Stimulated activated CD8-positive, alpha-beta memory T cell treated with anti-CD3 and anti-CD28 coated beads, Interleukin-15, amount 100 ng/mL, for 4 hours (primary cell): ENCODE measurements at places on chromosomes 4 and X.

GRCh38 chr4:108270466-108271450 lies 102.0 kb upstream of the LEF1 start:
- DNase-seq: no peak

GRCh38 chr4:99149426-99150019 lies 5.4 kb upstream of the ADH4 start:
- no peak for DNase-seq

GRCh38 chr4:118213101-118213500 lies 139.7 kb downstream of the PRSS12 start:
- no peak for DNase-seq

DNA sequence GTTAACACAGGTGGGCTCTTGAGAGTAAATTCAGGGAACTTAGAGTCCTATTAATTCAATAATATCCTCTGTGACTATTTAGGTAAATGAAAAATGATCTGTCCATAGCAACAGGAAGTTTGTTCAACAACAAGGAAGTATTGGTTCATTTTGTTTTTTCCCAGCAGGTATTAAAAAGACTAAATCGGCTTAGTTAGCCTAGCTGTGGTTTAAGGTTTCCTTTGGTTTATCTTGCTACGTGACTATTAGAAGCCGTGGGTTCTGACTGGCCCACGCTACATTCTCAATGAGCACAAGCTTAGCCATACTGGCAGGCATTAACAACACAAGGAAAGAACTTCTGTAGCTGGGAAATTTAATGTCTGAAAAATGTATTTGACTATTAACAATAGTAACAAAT lies 168.8 kb upstream of the HS3ST1 start:
- no peak for DNase-seq

- no peak for DNase-seq
Measured at GRCh38 chr4:105241451-105241850, 94.8 kb downstream of the TET2 start.

GRCh38 chr4:176981551-176981950 lies 188.8 kb upstream of the VEGFC start:
- no peak for DNase-seq

DNA sequence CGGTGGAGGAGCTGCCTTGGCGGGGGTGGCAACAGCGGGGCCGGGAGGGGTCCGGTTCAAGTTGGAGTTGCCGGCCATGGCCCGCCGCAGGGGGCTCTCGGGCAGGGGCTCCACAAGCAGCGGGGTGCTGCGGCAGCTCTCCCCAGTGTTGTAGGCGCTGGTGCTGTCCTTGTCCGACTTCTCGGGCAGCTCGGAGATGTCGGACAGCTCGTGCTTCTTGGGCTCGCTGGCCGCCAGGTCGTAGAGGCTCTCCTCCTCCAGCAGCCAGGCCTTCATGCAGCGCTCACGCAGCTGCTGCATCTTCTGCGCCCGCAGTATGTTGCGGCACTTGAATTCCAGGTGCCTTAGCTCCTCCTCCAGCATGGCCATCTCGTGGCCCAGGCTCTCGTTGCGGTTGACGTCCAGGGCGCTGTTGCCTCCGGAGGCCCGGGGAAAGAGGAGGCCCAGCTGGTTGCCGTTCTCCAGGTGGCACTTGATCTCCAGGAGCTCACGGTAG lies 9.7 kb downstream of the SSR4 start:
- DNase-seq: no peak

DNA sequence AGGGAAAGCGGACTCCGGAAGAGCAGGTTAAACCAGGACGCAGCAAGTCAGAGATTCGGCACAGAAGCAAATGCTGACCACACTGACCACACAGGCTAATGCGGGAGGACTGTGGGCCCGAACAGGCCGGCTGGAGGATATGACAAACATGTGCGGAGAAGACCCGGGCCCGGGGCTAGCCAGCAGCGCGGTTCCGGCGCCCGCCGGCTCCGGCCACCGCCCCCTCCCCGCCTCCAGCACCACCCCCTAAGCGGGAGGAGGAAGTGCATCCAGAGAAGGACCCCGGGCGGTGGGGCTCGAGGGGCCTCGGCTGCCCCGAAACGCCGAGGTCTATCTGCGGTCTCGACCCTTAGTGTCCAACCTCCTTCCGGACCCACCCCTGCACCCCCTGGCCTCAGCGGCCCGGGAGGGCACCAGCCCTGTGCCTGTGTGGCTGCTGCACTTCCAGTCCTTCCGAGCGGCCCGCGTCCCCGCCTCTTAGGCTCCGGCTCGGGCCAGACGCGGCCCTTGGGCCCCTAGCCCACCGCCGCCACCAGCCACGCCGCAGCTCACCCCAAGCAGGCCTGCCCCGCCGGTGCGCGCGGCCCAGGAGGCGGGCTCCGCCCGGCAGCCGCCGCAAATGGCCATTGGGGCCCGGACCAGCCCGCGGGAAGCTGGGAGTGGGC lies 2.1 kb downstream of the ELOVL6 start:
- peak; percentile 15 for DNase-seq

DNA sequence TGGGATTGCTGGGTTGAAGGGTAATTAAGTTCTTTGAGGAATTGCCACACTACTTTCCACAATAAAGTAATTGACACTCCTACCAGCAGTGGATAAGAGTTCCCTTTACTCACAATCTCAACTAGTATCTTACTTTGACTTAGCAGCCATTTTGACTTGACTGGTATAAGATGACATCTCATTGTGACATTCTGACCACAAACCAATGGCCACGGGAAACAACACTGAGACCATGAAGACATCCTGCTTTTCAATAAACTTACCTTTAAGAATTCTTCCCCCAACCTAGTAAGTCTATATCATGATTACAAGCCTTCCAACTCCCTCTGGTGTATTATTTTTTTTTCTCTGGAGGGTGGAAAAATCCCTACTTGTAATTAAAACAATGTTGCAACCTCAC lies 66.9 kb upstream of the WDR1 start:
- no peak for DNase-seq

DNA sequence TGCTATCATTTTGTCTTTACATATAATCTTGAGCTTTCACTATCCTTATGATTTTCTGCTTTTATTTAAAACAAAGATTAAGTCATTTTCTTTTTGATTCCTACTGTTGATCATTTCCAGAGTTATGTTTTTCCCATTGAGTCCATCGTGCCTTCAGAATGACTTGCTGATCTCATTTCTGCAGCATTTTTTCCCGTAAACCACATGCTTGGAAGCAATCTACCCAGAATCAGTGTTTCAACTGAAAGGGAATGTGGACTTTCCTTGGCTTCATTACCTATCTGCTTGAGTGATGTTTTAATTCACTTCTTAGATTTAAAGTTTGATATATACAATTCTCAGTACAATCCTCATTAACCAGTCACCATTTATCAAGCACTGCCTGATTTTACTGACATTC lies 192.4 kb upstream of the FSTL5 start:
- no peak for DNase-seq

- no peak for DNase-seq
Measured at GRCh38 chr4:155008389-155008788, 200.0 kb upstream of the NPY2R start.

- no peak for DNase-seq
Measured at GRCh38 chr4:99156992-99157391, 12.9 kb upstream of the ADH4 start.

GRCh38 chrX:39752815-39753214 lies 344.9 kb downstream of the BCOR start:
- no peak for DNase-seq

DNA sequence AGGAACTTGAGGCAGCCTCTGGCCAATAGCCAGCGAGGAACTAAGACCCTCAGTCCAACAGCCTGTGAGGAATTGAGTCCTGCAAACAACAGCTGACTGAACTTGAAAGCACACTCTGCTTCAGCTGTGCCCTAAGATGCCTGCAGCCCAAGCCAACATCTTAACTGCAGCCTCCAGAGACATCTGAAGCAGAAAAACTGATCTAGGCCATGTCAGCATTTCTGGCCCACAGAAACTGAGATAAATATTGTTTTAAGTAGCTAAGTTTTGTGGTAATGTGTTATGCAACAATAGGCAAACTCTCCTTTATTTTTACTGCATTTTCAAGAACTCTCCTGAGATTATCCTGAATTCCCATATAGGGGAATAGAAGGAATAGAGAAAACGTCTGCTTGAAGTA lies 24.4 kb upstream of the PIGA start:
- no peak for DNase-seq

DNA sequence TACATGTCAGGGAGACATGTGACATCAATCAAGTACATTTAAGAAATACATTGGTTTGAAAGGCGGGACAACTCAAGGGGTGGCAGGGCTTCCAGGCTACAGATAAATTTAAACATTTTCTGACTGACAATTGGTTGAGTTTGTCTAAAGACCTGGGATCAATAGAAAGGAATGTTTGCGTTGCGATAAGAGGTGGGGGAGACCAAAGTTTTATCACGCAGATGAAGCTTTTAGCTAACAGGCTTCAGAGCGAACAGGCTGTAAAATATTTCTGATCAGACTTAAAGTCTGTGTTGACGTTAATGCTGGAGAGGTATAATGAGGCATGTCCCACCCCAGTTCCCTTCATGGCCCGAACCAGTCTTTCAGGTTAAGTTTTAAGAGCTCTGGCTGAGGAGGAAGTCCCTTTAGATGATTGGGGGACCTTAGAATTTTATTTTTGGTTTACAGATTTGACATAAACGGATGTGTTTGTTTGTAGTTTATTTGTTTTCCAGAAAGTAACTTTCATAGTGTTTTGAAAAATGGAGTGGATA lies 346.7 kb upstream of the RASGEF1B start:
- no peak for DNase-seq

DNA sequence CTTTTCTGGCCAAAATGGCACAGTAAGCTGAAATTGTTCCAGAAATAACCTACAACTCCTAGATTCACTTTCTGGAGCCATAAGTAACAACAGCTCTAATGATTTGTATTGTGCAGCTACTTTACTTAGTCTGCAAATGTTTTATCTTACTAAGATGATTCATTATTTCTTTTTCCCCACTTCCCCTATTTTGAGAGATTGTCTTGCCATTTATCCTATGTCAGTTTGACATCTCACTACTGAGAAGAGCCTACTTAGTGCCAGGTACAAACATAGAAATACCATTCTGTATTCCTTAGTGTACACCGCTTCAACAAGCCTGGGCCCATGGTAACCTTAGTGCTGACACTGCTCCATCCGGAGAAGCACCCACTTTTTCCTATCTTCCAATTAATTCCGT lies 13.8 kb upstream of the STK26 start:
- no peak for DNase-seq
